Left colon (tissue), 2 donors: ENCODE measurements at places on chromosomes 13 and 19.
A peak's percentile ranks its signal among the peaks of the same experiment; 100 is the strongest.

DNA sequence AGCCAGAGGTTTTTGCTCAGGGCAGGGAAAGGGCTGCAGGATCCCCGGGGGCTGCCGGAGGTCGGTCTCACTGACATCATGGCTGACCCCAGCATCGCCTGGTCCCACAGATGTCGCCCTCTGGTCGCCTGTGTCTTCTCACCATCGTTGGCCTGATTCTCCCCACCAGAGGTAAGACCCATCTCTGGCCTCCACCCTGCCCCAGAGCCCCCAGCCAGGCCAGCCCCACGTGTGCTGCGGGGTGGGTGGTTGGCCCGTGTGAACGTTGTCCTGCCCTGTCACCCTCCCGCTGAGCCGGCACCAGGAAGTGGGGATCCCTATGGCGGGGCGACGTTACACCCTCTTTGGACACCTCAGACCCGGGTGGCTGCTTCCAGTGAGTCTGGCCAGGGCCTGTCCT, 906 bp downstream of the FXYD5 start:
- peak; percentile 29 for DNase-seq

GRCh38 chr13:99496184-99497142, 4.8 kb upstream of the TM9SF2 start:
- peak; percentile 61 for DNase-seq

GRCh38 chr13:90154311-90154960, 1193.1 kb upstream of the MIR17HG start:
- no peak for DNase-seq

DNA sequence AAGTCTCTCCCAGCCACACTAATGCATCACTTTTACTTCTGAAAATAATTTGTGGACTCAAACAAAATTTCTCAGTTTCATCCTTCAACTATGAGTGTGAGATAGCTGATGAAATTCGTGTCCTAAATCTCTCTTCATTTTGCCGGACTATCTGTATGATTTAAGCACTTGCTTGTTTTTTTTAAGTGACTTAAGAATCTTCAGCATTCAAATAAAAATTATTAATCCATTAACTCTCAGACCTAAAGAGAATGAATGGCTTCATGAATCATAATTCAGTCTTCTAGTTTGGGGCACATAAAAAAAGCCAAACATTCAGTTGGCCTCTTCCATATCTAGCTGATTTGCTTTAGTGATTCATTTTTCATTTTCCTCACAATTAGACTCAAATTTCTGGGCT, 579.5 kb downstream of the DCT start:
- DNase-seq = no peak

GRCh38 chr13:106755542-106755941, 187.6 kb upstream of the ARGLU1 start:
- DNase-seq = no peak

DNA sequence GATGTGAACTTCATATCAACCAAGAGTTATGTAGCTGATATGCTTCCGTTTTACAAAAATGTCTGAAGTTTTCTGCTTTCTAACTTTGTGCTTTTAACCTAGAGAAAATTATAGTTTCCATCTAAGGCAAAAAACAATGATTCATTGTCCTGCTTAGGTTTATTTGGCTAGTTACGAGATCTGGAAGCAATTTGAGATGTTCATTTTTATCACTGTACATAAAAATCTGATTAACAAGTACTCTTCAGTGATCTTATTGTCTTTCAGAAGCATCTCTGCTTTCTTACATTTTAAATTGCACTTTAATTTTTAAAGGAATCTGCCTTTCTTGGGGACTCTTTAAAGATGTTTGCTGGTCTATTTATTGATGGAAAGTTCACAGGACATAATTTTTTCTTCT, 188.1 kb downstream of the RFC3 start:
- no peak for DNase-seq

GRCh38 chr19:6532244-6532999, 1.6 kb downstream of the TNFSF9 start:
- no peak for DNase-seq

DNA sequence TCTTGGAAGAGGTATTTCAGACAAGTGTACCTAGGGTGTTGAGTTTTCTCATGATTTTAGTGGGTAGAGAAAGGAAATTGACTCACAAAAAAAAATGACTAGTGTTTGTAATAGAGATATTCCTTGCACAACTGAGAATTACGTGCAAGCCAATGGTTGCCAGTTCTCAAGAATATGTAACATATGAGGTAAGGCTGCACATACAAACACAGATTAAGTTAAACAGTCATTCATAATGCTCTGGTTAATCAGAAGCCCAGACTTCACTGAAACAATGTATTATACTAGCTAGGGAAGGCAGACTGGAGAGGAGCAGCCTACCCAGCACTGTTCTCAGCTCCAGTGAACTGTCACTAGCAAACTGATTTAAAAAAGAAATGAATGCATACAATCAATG, 418.3 kb downstream of the DIAPH3 start:
- no peak for DNase-seq
